ENCODE measurements at places on chromosomes 6 and 20.

DNA sequence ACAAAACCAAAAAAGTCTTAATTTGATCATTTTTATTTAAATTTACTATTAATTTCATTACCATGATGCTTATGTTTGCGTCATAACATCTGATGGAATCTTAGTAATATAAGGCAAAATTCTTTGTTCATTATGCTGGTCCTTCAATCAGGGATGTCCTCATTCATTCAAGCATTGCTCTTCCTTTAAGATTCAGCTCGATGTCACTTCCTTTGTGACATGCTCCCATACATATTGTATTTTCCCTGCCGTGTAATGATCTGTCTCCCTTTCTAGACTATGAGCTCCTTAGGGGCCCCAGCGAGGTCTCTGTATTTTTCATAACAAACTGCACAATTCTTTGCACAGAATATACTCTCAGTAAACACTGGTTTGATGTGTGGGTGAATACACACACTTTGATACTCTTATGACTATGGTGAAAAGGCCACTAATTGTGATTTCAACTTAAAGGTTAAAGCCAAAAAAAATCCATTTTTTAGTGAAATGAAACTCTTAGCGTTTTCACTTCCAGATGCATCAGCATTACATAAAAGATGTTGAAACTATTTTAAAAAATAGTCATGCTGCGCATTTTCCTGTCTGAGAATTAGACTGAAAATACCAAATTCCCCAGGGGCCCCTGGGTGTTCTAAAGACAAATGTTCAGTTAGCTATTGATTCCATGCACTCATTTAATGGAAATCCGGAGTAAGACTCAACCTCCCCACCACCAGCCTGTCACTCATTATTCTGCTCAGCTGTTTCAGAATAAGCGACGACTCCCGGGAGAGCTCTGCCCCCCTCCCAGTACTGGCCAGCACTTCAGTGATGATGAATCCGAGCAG, 169.7 kb downstream of the ATXN1 start:
- peak; percentile 5 for DNase-seq

GRCh38 chr6:1611572-1612298, 2.0 kb downstream of the FOXC1 start:
- no peak for DNase-seq

DNA sequence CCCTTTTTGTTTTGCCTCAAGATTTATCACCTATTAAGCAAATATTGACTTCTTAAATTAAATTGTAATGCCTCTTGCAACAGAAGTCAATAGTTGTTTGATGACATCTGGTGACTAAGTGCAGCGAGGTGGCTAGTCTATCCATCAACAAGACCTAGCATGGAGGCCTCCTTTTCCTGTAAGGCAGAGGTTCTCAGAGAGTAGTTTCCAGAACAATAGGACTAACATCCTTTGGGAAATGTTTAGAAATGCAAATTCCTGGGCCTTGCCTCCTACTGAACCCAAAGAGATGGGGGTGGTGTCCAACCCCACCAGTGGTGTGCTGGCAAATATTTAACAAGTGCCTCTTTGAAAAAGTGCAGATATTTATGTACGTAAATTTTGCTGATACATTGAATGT, 143.7 kb downstream of the SCP2D1 start:
- no peak for DNase-seq

- DNase-seq, result peak; percentile 67
Observed at GRCh38 chr6:116268589-116269293, 11.0 kb downstream of the TSPYL1 start.

DNA sequence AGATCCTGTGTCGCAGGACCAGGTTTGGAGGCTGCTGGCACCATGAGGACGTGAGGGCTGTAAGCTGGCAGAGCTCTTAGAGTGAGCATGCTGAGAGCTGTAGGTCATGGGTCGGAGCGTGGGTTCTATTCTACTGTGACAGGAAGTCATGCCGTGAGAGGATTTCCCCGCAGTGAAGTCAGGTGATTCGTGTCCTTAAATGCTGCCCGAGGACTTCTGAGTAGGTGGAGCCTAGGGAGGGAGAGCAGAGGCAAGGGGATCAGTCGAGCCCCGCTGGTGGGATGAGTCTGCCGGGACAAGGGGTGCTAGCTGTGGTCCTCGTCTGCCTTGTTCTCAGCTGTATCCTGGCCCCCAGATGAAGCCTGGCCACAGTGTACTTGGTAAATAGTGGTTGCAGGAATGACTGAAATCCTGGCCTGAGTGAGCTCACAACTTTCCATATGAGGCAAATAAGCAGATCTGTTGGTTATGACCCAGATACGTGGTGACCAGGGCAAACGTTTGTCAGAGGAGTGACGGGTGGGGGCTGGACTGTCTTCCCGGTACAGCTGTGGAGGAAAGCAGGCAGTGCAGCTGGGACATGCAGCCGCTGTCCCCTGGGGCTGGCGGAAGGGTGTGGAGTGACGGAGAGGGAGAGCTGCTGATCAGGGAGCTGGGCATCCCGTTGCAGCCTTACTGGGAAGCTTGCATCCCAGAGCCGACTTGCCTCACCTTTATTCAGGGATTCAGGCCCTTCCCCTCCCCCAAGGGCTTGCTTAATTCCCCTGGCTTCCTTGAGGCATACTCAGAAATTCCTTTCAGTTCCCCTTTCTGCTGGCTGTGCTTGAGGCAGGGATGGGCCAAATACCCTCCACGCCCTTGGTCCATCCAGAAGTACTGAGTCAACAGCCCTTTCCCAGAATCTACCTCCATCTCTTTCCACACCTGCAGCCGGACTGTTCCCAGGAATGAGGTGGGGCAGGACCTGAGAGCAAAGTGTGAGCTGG, 250.9 kb upstream of the RREB1 start:
- DNase-seq, result peak; percentile 19

- DNase-seq, result no peak
Observed at GRCh38 chr20:18541741-18542140, 25.5 kb upstream of the SMIM26 start.

GRCh38 chr6:18412068-18412467, 24.9 kb downstream of the RNF144B start:
- DNase-seq, result no peak

DNA sequence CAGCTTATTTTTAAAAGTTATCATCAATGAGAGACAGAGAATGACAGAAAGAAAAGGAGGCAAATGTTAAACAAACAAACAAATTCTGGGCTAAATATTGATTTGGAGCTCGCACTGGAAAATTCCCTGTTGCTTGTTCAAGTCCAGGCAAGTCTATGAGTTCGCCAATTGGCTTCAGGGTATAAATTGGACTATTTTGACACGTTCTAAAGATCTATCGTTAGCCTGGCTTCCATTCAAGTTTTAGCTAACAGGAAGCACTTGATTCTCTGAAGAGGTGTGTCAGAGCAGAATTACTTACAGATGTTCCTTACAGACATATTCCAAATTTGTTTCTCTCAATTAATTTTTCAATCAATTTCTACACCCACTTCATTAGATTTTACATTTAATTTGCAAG, 15.8 kb upstream of the RFPL4B start:
- no peak for DNase-seq

DNA sequence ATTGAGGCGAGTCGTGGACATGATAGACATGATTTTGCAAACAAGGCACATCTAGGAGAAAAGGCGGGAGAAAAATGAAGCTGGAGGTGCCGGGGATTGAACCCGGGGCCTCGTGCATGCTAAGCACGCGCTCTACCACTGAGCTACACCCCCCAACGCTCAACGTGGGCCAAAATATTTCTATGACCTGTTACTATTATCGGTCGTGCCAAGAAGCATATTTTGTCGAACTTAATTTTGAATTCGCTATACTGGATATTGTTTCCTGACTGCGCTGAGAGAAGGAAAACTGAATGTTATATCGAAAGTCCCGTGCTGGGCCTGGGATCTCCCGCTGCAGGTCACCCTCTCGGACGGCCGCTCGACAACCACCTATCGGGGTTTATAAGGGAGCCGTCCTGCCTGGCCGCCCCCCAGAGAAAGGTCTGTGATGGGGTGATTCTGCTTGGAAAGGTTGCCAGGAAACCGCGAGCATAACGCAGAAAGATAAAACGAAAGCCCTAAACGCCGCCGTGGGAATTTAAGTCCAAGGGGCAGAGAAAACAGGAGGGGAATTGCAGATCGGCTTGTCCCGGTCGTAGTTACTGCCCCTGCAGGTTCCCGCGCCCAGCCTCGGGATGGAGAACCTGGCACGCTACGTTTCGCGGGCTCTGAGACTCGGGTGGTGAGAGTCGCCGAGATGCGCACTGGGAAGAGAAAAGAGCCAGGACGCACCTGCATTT, 60.0 kb downstream of the TRIM27 start:
- DNase-seq, result peak; percentile 85

DNA sequence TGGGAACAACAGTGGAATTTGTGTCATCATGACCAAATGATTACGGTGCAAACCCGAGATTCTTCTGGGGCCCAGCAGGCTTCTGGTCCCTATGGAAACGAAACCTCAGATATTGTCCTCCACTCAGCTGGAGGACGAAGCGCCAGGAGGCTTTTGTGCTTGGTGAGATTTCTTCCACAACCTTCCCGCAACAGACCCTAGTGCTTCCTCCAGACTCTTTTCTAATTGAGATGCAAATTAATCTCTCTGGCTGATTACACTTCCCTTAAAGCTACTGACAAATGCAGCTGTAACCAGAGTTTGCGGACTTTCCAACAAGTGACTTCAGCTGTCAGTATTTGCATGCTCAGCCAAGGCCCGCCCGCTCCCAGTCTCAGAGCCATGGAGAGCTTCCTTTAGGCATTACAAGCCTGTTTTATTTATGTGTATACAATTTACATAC, 96.0 kb downstream of the INSM1 start:
- DNase-seq, result no peak

DNA sequence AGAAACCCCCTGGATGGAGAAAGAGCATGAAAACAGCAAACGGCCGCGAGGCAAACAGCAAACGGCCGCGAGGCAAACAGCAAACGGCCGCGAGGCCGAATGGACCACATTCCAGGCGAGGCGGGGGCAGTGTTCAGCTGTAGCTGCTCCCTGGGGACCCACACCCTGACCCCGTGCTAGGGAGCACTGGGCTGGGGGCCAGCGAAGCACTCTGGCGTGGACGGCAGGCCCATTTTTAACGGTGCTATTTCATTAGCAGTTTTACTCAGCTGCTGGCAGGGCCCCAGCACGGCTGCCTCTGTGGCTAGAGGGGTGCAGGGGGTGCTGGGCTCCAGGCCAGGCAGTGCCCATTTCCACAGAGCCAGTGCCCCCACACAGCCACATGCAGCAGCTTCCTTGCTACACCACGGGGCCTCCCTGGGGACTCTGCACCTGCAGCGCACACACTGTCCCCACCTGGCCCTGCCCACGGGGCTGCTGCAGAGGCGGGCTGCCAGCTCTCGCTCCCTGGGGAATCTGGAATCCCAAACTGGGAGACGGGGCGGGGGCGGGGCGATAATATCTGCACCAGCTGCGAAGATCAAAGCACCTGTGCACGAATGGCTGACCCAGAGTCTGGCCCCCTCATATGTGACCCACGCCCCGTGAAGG, 35.6 kb upstream of the SLCO4A1 start:
- no peak for DNase-seq

GRCh38 chr6:43077981-43078511, 1.9 kb downstream of the PTK7 start:
- no peak for DNase-seq

DNA sequence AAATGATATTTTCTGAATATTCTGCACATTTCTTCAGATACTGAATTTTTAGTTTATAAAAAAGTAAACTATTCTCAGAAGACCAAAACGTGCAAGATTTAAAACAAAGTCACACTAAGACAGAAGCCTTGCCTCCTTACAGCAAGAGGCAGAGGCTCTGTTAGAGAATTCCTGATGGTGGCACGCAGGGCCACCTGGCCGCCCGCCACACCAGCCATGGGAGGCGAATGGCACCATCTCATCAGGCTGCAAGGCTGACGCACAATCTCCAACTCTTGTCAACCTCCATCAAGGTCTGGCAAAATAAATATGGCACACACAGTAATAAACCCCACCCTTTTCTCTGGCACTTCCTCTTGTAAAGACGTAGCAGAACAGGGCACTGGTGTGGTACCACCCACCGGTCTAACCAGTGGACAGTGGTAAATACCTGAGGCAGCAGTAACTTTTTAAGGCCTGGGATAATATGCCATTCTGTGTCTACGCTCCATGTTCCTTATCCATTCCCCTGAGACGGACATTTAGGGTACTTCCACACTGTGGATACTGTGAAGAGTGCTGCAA, 111.4 kb downstream of the WDR27 start:
- no peak for DNase-seq

- no peak for DNase-seq
Observed at GRCh38 chr6:36622901-36623546, 28.9 kb downstream of the SRSF3 start.

- DNase-seq, result peak; percentile 65
Observed at GRCh38 chr6:27839626-27840475, 72.3 kb downstream of the OR2B2 start.

DNA sequence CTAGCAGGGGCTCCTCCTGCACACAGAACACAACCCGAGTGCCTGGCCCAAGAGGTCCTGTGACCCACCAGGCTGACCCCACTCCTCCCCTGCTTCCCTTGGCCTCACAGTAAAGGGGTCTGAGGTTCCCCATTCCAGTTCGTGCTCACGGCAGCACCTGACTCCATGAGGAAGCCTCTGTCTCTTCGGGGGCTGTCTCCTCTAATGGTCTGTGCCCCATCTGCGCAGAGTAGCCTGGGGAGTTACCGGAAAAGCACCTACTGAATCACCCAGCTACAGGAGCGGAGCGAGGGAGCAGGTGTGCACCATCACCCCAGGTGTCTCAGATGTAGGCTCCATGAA, 93.2 kb downstream of the ASXL1 start:
- DNase-seq, result no peak

DNA sequence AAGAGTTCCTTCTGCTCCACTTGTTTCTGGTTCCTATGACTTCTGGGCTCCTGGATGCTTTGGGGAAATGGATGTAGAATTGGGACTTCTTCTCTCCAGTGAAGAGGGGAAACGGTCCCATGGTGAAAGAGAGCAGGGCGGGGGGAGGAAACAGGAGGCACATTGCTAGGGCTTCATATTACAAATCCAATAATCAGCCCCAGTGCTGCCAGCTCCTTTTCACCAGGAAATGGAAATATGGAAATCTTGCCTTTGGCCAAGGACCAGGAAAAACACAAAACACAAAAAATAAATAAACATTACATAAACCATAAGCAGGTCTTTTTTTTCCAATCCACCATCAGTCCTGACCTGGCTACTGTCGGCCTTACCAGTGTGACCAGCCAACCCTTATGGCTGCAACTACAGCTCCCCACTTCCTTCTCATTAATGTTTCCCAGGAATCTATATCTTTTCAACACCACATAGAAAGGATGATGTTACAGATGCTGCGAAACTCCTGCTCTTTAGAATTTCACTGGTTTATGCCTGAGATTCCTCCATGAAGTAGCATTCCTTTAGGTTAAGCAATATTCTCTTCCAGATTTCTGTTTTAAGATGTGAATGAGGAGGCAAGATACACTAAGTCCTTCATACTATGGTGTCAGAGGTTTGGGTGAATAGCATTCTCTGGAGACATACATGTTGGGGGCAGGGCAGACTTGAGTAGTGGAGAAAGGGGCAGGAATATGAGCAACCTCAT, 2.0 kb downstream of the PI3 start:
- no peak for DNase-seq

DNA sequence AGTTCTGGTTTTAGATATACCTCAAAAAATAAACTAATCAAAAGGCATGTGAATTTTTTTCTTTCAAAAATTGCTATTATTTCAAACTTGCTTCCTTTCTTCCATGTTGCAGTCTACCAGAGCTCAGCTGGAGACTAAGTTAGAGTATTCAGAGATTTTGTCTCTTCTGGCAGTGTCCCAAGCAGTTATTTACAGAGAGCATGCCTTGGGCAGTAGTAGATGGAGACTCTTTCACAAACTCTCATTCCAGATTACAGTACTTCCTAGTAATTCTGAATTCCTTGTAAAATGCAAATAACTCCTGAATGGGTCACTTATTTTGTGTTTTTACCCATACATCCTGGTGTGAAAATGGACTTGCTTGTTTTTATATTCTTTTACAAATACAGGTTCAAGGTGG, 703.4 kb downstream of the EPHA7 start:
- no peak for DNase-seq
